ENCODE measurements at places on chromosomes 4 and X. TPM values are rescaled to one million over a fixed set of nuclear protein-coding genes. Genes with fewer than 3 reads are reported as not detected.

DNA sequence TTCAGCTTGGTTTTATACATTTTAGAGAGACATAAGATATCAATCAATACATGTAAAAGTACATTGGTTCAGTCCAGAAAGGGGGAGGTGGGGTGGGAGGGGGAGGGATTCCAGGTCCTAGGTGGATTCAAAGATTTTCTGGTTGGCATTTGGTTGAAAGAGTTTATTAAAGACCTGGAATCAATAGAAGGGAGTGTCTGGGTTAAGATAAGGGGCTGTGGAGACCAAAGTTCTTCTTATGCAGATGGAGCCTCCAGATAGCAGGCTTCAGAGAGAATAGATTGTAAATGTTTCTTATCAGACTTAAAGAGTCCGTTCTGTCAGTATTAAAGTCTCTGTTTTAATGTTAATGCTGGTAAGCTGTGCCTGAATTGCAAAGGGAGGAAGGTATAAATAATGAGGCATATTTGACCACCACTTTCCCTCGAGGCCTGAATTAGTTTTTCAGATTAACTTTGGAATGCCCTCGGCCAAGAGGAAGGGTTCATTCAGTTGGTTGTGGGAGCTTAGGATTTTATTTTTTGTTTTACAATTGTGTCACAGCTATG, 169.9 kb downstream of the AASDH start:
- no peaks in the 10 kb centered on the region for H3K36me3 ChIP-seq
- H3K27ac ChIP-seq, result no peak overlapping the region
- H3K4me3 ChIP-seq, result no peak overlapping the region
- H3K4me1 ChIP-seq, result peaks cover 11% of the 10 kb centered on the region

The FAM114A1 gene
- 35.7 TPM for polyA plus RNA-seq

- H3K36me3 ChIP-seq, result no peaks in the 10 kb centered on the region
- no peak overlapping the region for H3K4me3 ChIP-seq
- no peak for DNase-seq
- H3K27me3 ChIP-seq, result no peaks in the 10 kb centered on the region
These were observed 35.4 kb downstream of the CCSER1 start for GRCh38 chr4:90162566-90162965.

The FAM9B gene
- polyA plus RNA-seq, result 0.38 TPM

- no peaks in the 10 kb centered on the region for H3K4me1 ChIP-seq
- no peak overlapping the region for H3K4me3 ChIP-seq
- H3K27me3 ChIP-seq, result no peaks in the 10 kb centered on the region
- DNase-seq, result no peak
- no peaks in the 10 kb centered on the region for H3K36me3 ChIP-seq
These were observed 117.1 kb upstream of the DKK2 start for GRCh38 chr4:107153228-107153627.

GRCh38 chr4:25098964-25099891, 61.0 kb downstream of the SEPSECS start:
- peak overlapping the region; percentile 46 for H3K27ac ChIP-seq
- H3K4me3 ChIP-seq, result no peak overlapping the region
- DNase-seq, result no peak
- no peaks in the 10 kb centered on the region for H3K27me3 ChIP-seq
- no peaks in the 10 kb centered on the region for H3K36me3 ChIP-seq

DNA sequence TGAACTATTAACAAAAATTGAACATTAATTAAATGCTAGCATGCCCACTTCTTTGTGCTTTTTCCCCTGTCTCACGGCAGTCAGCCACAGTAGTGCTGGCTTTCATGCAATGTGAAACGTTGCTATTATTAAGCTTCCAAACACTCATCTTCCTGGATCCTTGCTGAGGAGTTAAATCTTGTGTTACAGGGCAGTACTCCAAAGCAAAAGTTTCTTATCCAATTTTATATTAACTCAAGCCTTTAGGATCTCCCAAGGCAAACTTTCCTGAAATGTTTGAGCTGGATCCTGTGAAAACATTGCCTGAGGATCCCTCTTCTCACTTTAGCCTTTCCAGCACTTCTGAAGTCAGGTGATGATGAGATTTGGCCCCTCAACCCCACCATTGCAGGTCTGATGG, 1454.8 kb downstream of the FSTL5 start:
- H3K27me3 ChIP-seq, result no peaks in the 10 kb centered on the region
- DNase-seq, result no peak
- H3K36me3 ChIP-seq, result no peaks in the 10 kb centered on the region
- H3K4me3 ChIP-seq, result no peak overlapping the region

All from liver (tissue), 10 donors.